ENCODE measurements at places on chromosomes 16 and 17.
A peak's percentile ranks its signal among the peaks of the same experiment; 100 is the strongest.

DNA sequence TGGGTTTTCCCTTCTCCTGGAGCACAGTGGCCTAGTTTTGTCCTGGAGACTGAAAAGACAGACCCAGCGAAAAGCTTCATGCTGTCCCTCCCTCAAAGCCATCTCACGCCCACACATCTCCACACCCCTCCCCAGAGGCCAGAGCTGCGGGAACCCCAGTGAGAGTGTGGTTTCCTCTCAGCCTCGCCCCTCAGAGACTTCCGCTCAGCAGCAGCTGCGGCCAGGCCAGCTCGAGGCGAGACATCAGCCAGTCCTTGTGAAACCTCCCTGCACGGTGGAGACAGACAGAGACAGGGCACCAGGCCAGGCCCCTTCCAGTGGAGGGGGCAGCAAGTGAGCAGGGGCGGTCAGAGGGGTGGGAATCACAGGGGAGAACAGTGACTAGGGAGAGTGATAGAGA lies 77.0 kb upstream of the TNRC6C start:
- no peak for DNase-seq

GRCh38 chr17:29645515-29646051 lies 22.9 kb upstream of the CORO6 start:
- peak; percentile 90 for DNase-seq

GRCh38 chr16:4892361-4893102 lies 44.4 kb downstream of the PPL start:
- DNase-seq: peak; percentile 66

- DNase-seq: no peak
Observed at GRCh38 chr16:30820952-30821421, 34.0 kb upstream of the ZNF629 start.

GRCh38 chr16:22732400-22732799 lies 81.6 kb upstream of the HS3ST2 start:
- DNase-seq: no peak

DNA sequence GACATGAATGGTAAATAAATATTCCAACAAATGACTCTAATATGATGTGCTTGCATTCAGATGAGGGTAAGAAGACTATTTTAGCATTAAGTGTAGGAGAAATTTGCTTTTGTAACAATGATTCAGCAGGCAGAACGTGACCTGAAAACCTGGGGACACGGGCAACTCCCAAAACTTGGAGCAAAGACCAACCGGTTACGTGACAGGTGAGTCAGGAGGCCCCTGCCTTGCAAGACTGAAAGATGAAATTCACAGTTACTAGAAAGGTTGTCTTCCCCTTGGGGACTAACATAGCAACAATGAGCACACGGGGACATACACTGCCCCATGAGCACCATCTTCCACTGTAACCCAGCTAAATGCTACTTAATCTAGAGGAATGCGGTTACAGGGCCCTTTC lies 33.5 kb upstream of the ERN1 start:
- DNase-seq: no peak

GRCh38 chr17:32458371-32458770 lies 14.1 kb downstream of the PSMD11 start:
- no peak for DNase-seq

DNA sequence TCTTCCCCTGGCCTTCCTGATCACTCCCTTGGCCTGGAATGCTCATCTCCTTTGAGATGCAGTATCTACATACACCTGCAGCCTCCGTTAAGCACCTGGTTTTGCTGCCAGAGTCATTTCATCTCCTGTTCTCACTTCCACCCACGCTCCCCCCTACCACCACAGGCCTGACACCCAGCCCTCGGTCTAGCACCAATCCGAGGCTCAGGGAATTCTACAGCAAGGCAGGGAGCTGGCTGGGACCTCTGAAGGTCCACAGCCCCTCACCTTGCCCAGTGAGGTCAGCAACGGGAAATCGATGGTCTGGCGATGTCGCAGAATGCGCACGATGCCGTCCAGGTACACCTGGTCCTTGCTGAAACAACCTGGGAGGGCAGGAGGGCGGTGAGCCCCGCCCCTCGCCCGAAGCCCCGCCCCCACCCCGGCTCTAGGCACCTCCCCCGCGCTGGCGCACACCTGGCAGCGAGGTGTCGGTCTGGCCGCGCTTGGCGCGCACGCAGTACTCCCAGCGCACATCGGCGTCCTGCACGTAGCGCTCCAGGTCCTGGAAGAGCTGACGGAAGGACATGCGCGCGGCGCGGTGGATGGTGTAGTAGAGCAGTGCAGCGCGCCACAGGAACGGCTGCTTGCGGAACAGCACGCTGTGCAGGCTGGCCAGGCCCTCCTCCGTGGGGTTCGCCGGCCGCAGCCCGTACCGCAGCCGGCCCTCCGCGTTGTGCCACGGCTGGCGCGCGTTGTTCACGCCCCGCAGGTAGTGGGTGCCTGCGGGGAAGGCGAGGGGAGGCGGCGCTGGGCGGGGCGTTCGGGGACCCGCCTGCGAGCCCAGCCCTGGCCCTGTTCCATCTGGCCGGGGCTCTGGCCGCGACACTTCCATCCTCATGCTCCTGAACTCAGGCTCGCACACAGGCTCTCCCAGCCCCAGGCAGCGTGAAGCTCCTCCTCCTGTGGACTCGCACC lies 5.7 kb downstream of the MATCAP1 start:
- no peak for DNase-seq

DNA sequence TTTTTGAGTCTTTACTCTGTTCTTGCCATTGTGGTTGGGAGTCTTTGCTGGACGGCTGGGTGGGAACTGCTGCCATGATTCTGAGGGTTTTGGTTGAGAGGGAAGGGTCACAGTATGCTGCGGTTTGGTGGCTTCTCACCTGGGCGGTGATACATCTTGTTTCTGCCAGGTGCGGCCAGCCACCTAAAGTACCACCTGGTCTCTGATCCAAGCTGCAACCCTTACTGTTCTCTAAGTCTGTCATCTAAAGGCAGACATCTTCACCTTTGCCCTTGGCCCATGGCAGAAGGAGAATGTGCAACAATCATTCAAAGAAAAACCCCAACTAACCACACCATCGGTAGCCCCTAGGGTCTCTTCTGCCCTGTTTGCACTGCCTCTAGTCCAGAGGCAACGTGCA lies 19.6 kb upstream of the MPO start:
- DNase-seq: no peak

- DNase-seq: no peak
Observed at GRCh38 chr16:88338111-88338510, 44.6 kb upstream of the ZNF469 start.

DNA sequence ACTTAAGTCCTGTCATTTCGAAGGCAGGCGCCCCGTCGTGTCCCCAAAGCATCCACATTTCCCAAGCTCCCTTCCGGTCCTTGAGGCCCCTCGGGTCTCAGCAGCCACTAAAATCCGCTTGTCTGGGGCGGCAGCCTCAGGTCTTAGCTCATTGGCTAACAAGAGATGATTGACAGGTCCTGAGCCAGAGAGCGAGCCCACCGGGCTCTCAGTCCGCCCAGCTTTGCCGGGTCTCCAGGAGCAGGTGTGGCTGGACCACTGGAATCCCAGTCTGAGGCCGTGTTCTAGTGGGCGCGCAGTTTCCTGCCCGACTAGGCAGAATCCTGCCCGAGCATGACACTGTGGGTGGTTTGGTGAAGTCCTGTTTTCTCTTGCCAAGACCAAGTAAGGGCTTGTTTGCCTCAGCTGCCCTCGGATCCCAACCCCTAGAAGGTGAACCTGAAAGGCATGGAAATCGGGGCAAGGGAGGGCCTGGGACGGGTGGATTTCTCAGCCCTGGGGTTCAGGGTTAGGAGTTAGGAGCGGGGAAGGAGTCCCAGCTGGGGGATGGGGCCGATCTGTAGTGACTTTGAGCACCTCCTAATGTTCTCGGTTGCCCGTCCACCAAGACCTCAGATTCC lies 42.8 kb downstream of the MRC2 start:
- no peak for DNase-seq

DNA sequence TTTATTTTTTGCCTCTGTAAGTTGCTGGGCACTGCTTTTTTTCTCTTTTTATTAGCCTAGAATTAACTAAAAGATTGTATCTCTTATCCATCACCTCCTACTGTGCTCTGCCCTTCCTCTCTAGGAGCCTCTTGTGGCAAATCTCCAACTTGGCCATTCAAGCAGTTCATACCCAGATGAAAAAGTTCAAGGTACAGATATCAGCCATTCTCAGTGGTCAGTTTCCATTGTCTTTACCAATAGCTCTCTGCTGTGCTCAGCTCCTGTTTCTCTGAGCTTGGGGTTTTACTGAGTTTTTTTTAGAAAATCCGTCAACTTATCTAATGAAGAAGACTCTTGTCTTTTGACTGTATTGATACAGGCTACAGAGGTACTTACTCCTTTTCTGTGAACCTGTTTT lies 15.6 kb downstream of the MOSMO start:
- no peak for DNase-seq

GRCh38 chr17:14068542-14069250 lies 608 bp upstream of the COX10 start:
- DNase-seq: no peak

GRCh38 chr16:82088483-82088882 lies 53.4 kb downstream of the HSD17B2 start:
- DNase-seq: peak; percentile 47

DNA sequence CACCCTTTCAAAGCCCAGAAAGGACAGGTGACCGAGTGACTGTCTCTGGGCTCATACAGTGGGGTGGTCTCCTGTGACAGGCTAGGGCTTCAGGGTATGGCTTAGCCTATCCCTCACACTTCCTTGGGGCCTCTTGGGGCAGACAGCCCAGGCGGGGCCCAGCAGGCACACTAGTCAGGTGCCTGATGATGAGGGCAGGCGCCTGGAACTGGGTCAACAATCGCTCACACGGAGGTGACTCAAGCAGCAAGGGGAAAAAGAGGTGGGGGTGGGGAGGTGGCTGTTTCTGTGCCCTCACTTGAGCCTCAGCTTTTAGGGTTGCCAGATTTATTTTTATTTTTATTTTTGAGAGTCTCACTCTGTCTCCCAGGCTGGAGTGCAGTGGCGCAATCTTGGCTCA lies 6.4 kb upstream of the GRN start:
- peak; percentile 74 for DNase-seq

DNA sequence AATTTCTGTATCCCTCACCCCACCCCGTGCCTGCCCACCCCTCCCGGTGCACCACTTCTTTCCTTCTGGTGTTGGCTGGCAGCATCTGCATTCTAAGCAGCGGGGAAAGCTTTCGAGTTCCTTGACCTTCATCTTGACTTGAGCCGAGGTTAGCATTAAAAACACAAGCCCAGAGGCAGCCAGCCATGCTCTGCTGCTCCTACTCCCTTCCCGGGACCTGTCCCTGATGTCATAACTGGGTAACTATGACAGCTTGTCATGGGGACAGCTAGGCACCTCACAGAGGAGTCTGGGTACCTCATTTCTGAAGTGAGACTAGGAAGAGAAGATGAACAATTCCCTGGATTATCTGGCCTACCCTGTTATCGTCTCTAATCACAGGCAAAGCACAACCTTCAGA lies at the start of gene CFAP97D1:
Gene CFAP97D1, plus strand, starts transcription at position 301 of the 400 bp plus-strand sequence. Its CDS starts 28 bp downstream, at position 329.
- no peak for DNase-seq

GRCh38 chr16:85250147-85250463 lies 137.8 kb upstream of the CIBAR2 start:
- DNase-seq: no peak
